Activated naive CD8-positive, alpha-beta T cell treated with anti-CD3 and anti-CD28 coated beads, Interleukin-2, amount 50 U/mL, for 24 hours (primary cell): ENCODE measurements at places on chromosomes 12 and 14.

GRCh38 chr12:100360450-100360849 lies 3.6 kb downstream of the SLC17A8 start:
- H3K4me3 ChIP-seq, result no peak overlapping the region
- H3K27ac ChIP-seq, result no peak overlapping the region
- peaks cover 22% of the 10 kb centered on the region for H3K27me3 ChIP-seq

GRCh38 chr14:39406560-39406959 lies 25.7 kb downstream of the FBXO33 start:
- H3K4me1 ChIP-seq, result peaks cover 17% of the 10 kb centered on the region
- H3K27me3 ChIP-seq, result no peaks in the 10 kb centered on the region
- no peak for DNase-seq
- H3K36me3 ChIP-seq, result peaks cover 14% of the 10 kb centered on the region
- no peak overlapping the region for H3K4me3 ChIP-seq

GRCh38 chr14:71716041-71716772 lies 216.0 kb upstream of the RGS6 start:
- H3K36me3 ChIP-seq, result peaks cover 27% of the 10 kb centered on the region
- H3K4me3 ChIP-seq, result no peak overlapping the region
- H3K4me1 ChIP-seq, result peaks cover 10% of the 10 kb centered on the region
- H3K27me3 ChIP-seq, result no peaks in the 10 kb centered on the region
- no peak overlapping the region for H3K27ac ChIP-seq
- no peak for DNase-seq

- peaks cover 3% of the 10 kb centered on the region for H3K4me1 ChIP-seq
- no peaks in the 10 kb centered on the region for H3K36me3 ChIP-seq
- H3K27me3 ChIP-seq, result peaks cover 5% of the 10 kb centered on the region
These were observed 165.0 kb upstream of the GZMB start for GRCh38 chr14:24798911-24799462.

DNA sequence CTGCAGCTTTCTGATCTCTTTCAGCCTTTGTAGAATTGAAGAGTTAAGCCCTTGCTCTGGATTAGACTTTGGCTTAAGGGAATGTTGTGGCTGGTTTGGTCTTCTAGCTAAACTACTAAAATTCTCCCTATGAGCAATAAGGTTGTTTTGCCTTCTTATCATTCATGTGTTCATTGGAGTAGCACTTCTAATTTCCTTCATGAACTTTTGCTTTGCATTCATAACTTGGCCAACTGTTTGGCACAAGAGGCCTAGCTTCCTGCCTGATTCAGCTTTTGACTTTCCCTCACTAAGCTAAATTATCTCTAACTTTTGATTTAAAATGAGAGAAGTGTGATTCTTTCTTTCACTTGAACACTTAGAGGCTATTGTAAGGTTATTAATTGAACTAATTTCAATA lies 384.3 kb downstream of the RAD51B start:
- H3K4me1 ChIP-seq, result peaks cover 10% of the 10 kb centered on the region
- H3K4me3 ChIP-seq, result no peak overlapping the region
- no peak overlapping the region for H3K27ac ChIP-seq

- peaks cover 7% of the 10 kb centered on the region for H3K36me3 ChIP-seq
- H3K27ac ChIP-seq, result no peak overlapping the region
- H3K4me1 ChIP-seq, result peaks cover 100% of the 10 kb centered on the region
These were observed 21.8 kb downstream of the SUSD6 start for GRCh38 chr14:69633238-69633637.

DNA sequence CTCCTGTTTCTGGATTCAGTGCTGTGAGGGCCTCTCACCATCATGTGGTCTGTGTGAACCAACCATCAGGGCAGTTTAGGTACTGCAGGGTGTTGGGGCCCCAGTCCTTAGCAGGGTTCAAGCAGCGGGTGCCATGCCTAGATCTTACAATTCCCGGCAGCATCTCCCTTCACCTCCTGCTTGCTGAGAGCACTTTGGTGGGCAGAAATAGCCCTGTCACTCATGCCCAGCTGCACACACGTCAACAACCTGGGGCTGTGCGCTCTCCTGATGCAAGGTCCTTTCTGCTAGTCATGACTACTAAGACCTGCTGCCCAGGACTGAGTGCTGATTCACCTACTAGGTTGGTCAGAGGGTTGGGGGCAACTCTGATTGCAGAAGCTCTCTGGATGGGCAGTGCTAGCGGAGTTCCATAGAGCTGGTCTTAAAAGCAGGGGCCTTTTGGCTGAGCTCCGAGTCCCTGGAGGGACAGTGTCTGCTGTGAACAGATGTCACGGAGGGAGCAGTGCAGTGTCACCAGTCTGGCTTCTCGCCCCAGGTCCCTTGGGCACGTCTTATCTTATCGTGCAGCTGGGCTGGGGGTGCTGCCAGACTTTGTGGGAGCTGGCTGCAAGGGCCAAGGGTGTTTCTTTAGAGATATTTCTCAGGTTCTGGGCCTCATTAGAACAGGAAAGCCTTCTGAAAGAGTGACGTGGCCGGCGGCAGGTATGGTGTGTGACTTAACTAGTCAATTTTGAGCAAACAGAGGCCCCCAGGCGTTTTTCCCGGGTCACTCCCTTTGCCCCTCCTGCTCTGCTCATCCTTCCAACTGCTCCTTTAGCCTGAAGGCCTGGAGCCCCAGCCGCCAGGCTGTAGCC lies 71.8 kb downstream of the NINJ2 start:
- no peak overlapping the region for H3K27ac ChIP-seq
- H3K4me3 ChIP-seq, result no peak overlapping the region
- peaks cover 2% of the 10 kb centered on the region for H3K4me1 ChIP-seq
- H3K36me3 ChIP-seq, result peaks cover 1% of the 10 kb centered on the region

DNA sequence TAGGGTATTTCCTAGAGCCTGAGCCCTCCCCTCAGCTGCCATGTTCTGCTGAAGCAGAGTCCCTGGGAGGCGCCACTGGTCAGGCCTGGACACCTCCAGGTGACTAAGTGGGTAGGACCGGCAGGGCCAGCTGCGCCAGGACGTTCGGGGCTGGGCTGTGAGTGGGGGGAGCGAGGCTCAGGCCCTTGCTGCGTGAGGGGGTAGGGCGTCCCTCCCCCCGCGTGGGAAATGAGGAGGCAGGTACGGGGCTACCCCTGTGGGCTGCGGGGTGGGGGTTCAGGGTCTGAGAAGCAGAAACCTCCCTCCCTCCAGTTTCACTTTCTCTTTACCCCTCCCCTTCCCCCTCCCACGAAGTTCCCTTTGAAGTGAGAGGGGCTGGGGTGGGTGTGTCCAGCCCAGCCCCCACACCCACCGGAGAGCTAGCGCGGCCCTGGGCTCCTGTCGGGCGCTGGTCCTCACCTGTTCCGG lies 22.1 kb upstream of the KIF26A start:
- H3K36me3 ChIP-seq, result no peaks in the 10 kb centered on the region
- H3K27me3 ChIP-seq, result peaks cover 33% of the 10 kb centered on the region
- H3K27ac ChIP-seq, result no peak overlapping the region
- no peaks in the 10 kb centered on the region for H3K4me1 ChIP-seq
- no peak for DNase-seq

DNA sequence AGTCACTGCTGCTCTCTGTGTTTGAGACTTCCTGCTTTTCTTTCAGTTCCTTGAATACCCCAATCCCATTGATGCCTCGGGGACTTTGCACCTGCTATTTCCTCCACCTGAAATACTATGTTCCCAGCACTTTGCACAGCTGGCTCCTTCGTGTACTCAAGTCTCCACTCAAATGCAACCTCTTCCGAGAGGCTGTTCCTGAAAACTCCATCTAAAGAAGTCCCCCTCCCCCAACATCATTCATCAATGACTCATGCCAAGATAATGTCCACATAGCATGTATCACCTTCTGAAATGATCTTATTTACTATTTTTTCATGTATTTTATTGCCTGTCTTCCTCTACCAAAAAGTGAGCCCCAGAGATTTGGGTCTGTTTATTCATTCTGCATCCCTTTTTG lies 48.6 kb downstream of the HSPB8 start:
- no peak overlapping the region for H3K27ac ChIP-seq
- no peak for DNase-seq
- H3K4me3 ChIP-seq, result no peak overlapping the region
- H3K36me3 ChIP-seq, result no peaks in the 10 kb centered on the region
- H3K27me3 ChIP-seq, result peaks cover 3% of the 10 kb centered on the region

DNA sequence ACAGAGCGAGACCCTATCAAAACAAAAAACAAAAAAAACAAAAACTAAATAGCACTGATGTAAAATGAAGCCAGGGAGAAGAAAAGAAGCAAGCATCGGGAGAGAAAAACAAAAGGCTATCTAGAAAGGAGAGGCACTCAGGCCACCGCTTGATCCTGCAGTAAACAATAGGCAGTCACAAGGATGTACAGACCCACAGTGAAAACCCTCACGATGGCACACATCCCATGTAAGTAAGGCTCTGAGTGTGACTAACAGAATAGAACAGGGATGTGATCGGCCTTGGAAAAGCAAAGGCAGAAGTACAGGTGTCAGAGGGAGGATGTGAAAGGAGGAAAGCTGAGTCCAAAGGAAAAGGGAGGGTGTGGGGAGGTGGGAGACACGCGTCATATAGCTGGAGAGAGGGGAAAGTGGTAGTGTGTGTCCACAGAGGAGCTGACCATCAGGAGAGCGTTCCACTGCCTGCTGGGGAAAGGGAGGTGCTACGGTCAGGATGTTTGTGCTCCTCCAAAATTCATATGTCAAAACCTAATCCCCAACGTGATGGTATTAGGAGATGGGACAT lies 31.5 kb downstream of the CAMKK2 start:
- no peaks in the 10 kb centered on the region for H3K27me3 ChIP-seq
- no peaks in the 10 kb centered on the region for H3K4me1 ChIP-seq

DNA sequence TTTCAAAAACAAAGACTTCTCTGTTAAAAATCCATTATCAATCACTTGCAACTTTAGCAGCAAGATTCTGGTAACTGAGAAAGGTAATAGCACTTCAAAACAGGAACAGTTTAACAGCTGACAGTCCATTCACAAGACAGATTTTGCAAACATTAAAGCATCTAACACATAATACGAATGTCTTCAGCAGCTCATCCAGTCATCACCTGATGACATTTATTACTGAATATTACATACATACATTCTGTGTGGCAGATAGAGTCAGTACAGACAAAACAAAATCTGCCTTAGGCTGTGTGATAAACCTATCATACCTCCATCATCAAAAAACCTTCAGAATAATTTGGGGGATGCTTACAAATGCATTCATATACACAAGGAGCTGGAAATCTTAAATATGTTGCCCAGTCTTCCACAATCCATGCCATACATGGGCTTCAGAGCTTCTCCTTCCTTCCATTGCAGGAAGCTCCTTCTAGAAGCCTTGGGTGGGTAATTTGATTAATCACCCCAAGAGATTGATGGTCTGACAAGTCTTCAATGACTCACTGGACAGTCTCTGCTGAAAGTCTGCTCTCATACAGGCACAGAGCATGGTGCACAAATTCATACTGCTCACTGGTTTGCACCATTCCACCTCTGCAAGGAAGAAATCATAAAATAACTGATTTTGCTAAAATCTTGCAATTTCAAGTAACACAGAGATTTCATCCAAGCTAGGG lies 1.6 kb upstream of the PTPRB start:
- no peaks in the 10 kb centered on the region for H3K4me1 ChIP-seq
- peaks cover 10% of the 10 kb centered on the region for H3K27me3 ChIP-seq
- no peak overlapping the region for H3K4me3 ChIP-seq
- no peak for DNase-seq
- H3K36me3 ChIP-seq, result no peaks in the 10 kb centered on the region
- no peak overlapping the region for H3K27ac ChIP-seq

GRCh38 chr14:20456971-20457370 lies 1.9 kb downstream of the APEX1 start:
- peaks cover 5% of the 10 kb centered on the region for H3K27me3 ChIP-seq
- H3K36me3 ChIP-seq, result peaks cover 32% of the 10 kb centered on the region
- peaks cover 49% of the 10 kb centered on the region for H3K4me1 ChIP-seq
- H3K4me3 ChIP-seq, result no peak overlapping the region
- DNase-seq, result no peak
- H3K27ac ChIP-seq, result peak overlapping the region; percentile 58

DNA sequence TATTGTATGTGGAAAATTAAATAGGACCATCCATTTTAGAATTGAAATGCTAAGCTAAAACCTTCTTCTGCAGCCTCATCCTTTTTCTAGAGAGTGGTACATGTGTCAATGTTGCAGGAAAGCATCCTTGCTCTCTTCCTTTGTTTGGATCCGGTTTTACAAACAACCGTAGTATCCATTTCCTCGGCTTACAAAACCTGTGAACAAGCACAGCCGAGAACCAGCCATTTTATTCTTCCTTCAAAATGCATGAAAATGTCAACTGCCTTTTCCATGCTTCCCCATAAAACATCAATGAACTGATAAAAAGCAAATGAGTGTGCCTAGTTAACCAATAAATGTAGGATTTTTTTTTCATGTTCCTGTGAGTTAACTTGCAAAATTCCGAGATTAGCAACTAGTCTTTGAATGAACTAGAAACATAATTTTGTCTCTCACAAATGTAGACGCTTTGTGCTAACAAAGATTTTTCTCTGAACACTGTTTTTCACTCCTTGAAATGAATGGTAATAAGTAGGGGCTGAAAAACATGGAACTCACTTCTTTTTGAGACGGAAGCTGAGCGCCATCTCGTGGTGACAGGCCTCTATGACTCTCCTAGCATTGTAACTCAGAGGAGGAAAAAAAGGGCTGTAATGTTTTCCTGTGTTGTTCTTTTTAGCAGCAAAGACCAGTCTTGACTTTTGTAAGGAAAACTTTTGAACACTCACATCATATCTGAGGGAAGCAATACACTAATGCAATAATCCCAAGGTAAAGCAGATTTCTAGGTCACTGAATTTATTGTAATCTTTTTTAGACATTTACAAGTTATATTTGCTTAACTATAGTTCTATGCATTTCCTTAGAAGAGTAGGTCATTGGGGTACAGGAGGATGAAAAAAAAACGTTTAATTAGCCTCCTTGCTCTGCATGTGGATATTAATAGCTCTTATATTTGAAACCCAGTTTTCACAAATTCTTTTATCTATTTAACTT lies 157.4 kb upstream of the FOXG1 start:
- peak; percentile 27 for DNase-seq
- H3K27ac ChIP-seq, result no peak overlapping the region
- no peaks in the 10 kb centered on the region for H3K36me3 ChIP-seq
- no peaks in the 10 kb centered on the region for H3K4me1 ChIP-seq
- H3K27me3 ChIP-seq, result no peaks in the 10 kb centered on the region

DNA sequence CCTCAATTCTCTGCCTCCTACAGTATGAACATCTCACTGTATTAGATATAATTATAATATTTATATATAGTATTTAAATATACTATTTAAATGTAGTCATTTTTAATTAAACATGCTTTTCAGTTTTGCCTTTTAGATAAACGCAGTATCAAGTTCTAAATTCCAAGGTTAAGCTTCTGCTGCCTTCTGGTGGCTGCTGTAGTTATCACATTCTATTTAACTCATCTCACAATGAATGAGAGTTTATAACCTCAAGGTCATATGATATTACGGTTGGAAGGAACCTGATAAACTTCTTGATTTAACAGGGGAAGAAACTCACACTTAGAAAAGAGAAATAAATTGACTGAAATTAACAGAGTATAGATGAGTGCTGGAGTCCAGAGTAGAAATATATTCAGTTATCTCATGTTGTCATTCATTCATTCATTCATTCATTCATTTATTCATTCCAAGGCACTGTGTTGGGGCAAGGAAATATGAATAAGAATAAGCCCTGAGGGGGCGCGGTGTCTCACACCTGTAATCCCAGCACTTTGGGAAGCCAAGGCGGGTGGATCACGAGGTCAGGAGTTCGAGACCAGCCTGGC lies 31.9 kb downstream of the GUCY2C start:
- no peaks in the 10 kb centered on the region for H3K36me3 ChIP-seq
- peaks cover 6% of the 10 kb centered on the region for H3K4me1 ChIP-seq
- peaks cover 6% of the 10 kb centered on the region for H3K27me3 ChIP-seq
